ENCODE measurements at places on chromosomes 11 and 22.
A peak's percentile ranks its signal among the peaks of the same experiment; 100 is the strongest.

DNA sequence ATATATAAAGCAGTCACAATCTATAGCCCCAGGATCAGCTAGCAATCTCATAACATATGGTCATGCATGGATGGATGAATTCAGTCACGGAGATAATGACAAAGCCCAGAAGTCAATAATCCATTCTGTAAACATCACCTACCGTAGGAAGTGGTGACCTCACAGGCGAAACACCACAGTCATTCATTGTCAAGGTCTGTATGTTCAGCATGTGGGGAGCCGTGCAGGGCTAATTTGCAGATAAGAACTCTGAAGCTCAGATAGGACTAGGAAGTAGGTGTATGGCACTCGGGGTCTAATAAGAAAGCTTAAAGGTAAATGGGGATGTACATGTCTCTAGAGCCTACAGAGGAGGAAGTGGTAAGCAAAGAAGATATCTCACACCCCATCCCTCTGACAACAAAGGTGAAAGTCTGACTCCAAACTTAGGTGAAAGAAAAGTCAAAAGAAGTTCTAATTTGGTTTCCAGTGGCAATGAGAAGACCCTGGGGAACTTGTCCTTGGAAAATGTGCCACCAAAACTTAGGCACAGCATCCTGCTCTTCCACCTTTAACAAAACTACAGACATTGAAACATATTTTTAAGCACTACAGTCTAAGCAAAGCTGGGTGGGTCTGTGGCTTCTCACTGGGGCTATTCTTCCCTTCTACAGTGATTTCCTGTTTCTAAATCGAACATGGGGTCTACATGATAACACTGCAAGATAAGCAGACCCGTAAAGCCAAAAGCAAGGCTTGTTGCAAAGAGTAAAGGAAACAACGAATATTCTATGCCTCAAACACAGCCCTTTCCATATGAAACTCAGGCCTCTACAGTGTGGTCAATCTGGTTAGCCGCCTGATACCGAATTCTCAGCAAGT is 5.2 kb downstream of the CRTAM start:
- no peak for DNase-seq

- no peak for DNase-seq
Measured at GRCh38 chr22:29032584-29032983, 29.0 kb downstream of the C22orf31 start.

- no peak for DNase-seq
Measured at GRCh38 chr11:128735935-128736605, 42.2 kb downstream of the FLI1 start.

GRCh38 chr11:64358907-64359711 is at the start of gene RPS6KA4:
Gene RPS6KA4, plus strand, starts transcription at chr11:64359162. Its CDS starts 74 bp downstream, at chr11:64359236.
- peak; percentile 66 for DNase-seq

DNA sequence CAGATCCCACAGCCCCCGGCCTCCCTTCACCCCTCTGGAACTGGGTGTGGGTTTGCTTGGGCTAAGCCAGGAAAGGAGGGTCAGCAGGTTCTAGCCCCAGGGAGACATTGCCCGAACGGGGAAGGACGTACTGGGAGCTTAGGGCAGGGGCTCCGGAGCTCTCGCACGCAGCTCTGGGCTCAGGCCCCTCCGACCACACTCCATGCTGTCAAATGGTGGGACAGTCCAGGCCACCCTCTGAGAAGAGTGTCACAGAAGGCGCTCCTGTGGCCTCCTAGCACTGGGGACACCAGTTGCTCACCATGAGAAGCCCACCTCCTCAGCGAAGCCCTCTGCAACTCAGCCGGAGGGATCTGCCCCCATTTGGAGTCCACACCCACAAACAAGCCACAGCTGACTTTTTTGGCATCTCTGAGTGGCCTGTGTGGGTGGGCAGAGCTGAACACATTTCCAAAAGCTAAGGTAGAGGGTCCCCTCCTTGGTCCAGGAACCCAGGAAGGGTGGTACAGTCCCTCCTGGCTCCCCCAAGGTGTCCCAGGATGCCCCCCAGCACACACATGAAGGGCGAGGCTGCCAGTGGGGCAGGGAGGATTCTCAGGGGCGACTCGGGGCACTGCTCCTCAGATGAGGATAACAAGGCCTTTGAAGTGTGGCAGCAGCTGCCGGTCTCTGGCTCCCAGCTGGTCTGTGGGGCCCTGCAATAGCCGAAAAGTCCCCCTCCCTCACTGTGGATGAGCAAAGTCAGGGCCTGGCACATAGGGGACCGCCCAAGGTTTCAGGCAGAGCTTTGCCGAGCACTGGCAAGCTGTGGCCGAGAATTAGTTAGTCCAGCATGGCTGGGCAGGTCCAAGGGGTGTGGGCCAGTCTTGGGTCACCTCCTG is 13.0 kb upstream of the TEF start:
- DNase-seq, result no peak

DNA sequence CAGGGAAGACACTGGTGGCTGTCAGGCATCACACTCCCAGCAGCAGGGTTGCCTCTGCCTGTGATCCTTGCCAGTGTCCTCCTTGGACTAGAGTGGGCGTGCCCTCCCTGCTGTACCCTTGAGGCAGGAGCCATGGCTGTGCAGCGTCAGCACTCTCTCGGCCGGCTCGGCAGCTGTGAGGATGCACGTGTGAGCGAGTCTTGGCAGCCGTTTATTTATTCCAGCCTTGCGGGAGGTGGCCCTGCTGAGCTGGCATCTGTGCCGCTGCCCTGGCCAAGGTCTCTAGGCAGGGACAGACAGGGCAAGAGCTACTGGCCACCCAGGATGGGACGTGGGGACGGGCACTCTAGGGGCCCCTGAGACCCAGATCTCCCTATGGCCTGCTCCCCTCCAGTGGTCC is 33.9 kb downstream of the TSPAN4 start:
- DNase-seq, result no peak

DNA sequence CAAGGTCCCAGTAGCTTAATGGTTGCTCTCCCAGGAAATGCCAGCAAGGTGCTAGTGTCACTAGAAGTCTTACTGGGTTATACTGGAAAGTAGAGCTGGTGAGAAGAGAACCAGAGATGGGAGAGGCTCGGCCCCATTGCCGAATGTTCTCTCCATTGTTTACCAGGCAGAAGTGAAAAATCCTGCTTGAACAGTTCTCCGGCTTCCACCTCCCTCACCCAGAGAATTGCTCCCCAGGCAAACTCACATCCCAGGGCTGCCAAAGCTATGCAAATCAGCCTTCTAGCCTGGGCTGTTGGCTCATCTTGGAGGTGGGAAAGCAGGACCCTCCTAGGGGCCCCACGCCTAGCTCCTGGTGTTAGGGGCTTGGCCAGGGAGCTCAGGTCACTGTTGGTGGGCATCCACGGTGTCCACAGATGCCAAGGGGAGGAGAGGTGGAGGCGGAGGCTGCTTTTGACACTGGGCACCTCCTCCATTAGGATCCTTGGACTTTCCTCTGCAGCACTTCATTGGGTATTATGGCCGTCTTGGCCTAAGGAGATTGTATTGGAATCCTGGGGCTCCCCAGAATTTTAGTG is 20.1 kb downstream of the POU2F3 start:
- DNase-seq, result no peak

GRCh38 chr11:72239849-72240460 is 4.0 kb downstream of the PHOX2A start:
- DNase-seq, result no peak

- DNase-seq, result no peak
Measured at GRCh38 chr11:103257360-103257759, 148.1 kb downstream of the DYNC2H1 start.

DNA sequence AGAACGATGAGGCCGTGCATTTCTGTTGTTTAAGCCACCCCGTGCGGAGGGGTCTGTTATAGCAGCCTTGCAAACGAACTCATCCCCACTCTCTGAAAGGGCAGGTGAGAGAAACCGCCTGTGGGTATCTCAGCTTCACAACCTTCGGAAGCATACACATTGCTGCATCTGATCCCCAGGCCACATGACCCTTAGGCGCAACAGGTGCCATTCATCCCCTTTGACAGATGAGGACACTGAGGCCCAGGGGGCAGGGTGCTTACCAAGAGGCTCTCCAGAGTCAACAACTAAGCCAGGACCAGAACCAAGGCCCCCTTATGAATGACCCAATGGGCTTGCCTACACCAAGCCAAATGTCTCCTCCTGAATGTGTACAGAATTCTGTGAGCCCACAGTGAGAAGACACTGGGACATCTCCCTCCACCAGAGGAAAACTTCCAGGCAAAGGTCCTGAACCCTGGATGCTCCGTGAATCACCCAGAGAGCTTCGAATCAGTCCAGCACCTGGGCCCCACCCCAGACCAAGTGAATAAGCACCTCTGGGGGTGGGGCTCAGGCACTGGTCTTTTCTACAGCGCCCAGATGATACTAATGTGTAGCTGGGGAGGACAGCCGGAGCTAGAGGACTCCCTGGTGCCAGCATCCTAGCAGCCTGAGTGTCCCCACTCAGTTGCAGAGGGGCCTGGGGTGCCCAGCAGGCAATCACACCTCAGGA is 83.2 kb downstream of the BUD13 start:
- no peak for DNase-seq

GRCh38 chr22:46230262-46230901 is 19.7 kb downstream of the CDPF1 start:
- DNase-seq, result no peak

DNA sequence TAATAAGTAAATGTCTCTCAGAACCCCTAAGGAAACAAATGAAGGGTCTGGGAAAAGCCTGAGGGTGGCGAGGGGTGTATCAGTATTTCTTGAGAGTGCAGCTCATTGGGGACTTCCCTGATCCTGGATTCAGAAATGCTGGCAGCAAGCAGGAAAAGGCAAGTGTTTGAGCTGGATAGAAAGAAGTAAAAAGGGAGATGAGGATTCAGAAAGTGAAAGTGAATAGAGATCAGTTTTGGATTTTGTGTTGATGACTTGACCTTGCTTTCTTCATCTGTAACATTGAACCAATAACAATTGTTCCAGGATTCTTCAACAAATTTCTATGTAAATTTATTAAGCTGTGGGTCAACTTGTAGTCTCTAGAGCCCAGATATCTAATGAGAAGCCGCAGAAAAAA is 66.9 kb upstream of the CTSC start:
- DNase-seq, result no peak

- DNase-seq, result no peak
Measured at GRCh38 chr11:31529701-31530100, 20.1 kb downstream of the ELP4 start.

- no peak for DNase-seq
Measured at GRCh38 chr22:35376728-35377472, 4.0 kb upstream of the HMOX1 start.

DNA sequence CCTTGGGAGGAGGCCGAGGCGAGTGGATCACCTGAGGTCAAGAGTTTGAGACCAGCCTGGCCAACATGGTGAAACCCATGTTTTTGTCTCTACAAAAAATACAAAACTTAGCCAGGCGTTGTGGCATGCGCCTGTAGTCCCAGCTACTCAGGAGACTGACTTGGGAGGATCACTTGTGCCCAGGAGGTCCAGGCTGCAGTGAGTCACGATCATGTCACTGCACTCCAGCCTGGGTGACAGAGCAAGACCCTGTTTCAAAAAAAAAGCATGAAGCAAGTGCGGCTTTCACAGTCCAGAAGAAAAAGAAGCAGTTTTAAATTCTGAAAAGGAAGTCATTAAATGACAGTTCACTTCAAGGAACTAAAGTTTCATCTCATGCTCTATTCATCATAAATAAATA is 7.1 kb upstream of the LTO1 start:
- no peak for DNase-seq

DNA sequence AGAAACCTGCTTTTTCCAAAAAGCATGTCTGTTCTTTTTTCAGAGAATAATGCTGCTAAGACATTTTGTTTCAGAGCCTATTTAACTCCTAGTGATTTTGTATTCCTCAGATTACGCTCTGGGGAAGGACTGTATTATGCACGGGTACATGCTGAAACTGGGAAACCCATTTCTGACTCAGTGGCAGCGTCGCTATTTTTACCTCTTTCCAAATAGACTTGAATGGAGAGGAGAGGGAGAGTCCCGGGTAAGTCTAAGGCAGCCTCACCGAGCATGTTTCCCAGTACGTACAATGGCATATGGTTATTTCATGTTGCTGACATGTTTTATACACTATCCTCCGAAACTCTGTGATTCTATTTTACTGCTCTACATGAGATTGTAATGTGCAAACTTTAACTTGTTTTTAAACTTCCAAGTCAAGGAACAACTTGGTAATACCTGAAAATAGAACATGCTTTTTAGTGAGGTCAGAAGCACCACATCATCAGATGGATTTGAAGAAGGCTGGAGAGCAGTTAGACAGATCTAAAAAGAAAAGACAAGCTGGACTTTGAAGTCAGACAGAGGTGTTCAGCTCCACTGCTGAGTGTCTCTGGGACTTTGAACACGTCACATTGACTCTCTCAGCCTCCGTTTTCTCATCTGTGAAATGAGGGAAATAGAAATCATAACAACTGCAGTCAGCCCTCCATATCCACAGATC is 23.7 kb upstream of the MYO18B start:
- no peak for DNase-seq

DNA sequence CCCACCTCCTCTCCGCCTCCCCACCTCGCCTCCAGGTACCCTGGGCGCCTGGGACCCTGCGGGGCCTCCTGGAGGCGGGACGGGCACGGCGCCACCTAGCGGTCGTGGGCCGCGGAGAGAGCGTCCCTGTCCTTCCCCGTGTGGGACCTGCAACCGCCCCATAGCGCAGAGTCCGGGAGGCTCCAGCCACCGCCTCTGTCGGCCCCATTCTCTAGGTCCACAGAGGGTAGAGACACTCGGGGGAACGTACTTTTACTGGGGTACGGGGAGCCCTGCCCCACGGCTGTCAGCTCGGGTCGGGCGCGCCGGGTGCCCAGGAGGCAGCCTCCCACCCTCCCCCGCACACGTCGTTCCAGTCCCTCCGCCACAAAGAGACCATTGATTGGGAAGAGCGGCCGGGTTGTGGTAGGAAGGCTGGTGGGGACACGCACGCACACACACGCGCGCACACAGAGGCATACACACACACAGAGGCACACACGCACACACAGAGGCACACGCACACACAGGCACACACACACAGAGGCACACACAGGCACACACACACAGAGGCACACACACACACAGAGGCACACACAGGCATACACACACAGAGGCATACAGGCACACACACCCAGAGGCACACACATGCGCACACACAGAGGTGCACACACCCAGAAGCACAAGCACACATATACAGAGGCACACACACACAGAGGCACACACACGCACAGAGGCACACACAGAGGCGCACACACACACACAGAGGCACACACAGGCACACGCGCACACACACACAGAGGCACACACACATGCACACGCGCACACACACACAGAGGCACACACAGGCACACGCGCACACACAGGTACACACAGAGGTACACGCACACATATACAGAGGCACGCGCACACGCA is 12.6 kb upstream of the NECTIN1 start:
- DNase-seq, result no peak

DNA sequence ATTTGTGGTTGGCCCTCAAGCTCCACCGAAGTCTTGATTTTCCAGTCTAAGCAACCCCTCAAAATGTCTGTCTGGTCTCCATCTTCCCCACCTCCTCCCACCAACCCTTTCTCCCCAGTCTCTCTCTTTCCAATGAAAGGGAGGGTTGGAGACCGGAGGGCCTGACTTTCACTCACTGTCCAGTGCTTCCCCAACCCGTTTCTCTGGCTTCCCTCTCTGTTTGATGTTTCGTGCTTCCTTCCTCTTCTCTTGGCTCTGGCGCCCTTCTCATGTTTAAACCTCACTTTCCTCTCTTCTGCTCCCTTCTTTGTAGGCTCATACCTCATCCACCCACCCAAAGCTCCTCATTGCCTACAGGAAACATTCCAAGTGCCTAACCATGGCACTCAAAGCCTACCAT is 11.1 kb upstream of the VPS37C start:
- DNase-seq, result no peak
